ENCODE measurements at places on chromosomes 7 and 10. TPM values are rescaled to one million over a fixed set of nuclear protein-coding genes. Genes with fewer than 3 reads are reported as not detected.

NKX2-3 gene
- total RNA-seq: 2.5 TPM

ABCB4 gene
- total RNA-seq: 0.03 TPM

GFRA1 gene
- 8.2 TPM for total RNA-seq

PNLIPRP1 gene
- not detected for total RNA-seq

SLC25A40 gene
- total RNA-seq: 15.3 TPM

C10orf143 gene
- not detected for total RNA-seq

SNCG gene
- total RNA-seq: 315 TPM

LRRC61 gene
- 54.9 TPM for total RNA-seq

BMPER gene
- not detected for total RNA-seq

CCDC3 gene
- not detected for total RNA-seq
